ENCODE measurements at places on chromosomes 11 and 22.

GRCh38 chr22:37525073-37525745, 6.0 kb upstream of the CARD10 start:
- no peak for DNase-seq

- DNase-seq, result no peak
Observed at GRCh38 chr22:36153501-36154422, 6.8 kb downstream of the APOL3 start.

DNA sequence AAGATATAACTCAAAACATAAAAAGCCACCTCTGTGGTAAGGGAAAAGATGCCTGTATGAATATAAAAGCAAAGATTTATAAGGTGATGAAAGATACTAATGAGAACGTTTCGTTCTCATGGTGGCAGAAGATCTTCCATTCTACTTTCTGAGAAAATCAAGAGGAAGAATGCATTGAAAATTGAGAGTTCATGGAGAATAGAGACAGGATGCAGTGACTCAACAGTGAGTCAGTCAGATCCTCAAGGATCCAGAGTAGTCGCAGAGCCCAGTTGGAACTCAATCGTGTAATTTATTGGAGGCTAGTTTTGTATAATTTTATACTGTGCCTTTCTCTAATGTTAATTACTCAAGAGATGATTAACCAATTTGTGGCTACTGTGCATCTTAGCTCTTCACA, 73.3 kb downstream of the ENTHD1 start:
- DNase-seq, result no peak

DNA sequence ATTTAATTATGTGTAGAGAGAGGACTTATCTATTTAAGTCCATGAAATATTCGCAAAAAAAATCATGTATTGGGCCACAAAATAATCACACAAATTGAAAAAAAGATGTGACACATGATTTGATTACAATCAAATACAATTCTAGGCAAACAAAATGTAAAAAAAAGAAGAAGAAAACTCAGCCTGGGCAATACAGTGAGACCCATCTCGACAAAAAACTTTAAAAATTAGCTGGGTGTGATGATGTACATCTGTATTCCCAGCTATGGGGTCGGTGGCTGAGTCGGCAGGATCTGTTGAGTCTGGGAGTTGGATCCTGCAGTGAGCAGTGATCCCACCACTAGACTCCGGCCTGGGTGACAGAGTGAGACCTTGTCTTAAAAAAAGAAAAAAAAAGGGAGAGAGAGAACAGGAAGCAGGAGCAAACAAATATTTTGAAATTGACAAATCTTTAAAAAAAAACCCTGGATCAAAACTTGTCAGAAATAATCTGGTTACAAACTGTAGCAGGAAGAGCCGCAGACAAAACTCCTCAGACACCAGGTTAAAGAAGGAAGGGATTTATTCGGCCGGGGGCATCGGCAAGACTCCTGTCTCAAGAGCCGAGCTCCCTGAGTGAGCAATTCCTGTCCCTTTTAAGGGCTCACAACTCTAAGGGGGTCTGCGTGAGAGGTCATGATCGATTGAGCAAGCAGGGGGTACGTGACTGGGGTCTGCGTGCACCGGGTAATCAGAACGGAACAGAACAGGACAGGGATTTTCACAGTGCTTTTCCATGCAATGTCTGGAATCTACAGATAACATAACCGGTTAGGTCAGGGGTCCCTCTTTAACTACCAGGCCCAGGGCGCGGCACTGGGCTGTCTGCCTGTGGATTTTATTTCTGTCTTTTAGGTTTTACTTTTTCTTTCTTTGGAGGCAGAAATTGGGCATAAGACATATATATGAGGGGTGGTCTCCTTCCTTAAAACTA, 3.3 kb upstream of the TYMP start:
- DNase-seq, result no peak

DNA sequence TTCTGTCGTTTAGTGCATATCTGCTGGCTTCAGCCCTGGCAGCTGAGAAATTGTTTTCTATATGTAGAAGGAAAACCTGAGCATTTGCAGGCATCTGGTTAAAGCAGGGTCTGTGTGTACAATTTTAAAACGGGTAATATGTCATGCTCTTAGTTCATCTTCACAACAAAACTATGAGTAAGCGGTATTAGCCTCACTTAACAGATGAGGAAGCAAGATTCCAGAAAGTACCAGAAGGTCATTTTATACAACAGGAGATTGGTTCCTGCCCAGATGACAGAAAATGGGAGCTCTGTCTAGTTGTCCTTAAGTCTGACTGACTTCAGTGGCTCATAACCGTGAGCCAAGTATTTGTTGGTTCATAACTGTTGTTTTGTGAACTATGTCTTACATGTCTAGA, 1.1 kb downstream of the TIMM10B start:
- DNase-seq, result no peak

GRCh38 chr22:27349456-27349855, 452.1 kb downstream of the MN1 start:
- DNase-seq, result no peak

DNA sequence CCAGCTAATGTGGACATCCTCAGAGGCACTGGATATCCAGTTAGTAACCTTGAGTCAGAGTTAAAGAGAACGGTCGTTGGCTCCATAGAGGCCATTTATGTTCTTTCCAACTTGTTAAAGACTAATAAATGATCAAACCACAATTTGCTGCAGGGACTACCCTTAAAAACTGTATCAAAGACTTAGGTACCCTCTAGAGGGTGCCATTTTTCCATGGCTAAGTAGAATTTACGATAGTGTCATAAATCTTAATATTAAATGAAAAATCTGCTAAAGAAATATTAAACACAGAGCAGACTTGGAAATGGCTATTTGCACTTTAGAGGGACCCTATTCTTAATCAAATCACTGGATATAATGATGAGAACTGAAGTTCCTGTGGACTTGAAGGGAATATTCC, 685.2 kb upstream of the CHORDC1 start:
- no peak for DNase-seq

- DNase-seq, result no peak
Observed at GRCh38 chr11:126915430-126915829, 85.1 kb downstream of the KIRREL3 start.

DNA sequence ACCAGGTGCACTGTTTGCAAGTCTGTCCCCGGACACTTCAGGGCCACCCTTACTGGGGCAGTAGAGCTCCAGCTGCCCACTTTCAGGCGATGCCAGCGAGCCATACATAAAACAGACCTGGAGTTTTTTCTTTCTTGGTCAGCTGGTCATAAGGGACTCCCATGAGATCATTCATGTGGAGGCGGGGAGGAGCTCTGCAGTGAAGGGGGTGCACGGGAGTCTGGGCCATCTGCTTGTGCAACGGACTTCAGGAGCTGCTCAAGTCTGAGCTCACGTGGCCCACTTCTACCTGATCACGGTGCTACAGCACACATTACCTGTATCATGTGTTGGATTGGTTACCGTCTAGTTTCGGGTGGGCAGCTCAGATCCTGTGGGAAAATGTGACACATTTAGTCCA, 9.2 kb upstream of the MRGPRF start:
- no peak for DNase-seq

DNA sequence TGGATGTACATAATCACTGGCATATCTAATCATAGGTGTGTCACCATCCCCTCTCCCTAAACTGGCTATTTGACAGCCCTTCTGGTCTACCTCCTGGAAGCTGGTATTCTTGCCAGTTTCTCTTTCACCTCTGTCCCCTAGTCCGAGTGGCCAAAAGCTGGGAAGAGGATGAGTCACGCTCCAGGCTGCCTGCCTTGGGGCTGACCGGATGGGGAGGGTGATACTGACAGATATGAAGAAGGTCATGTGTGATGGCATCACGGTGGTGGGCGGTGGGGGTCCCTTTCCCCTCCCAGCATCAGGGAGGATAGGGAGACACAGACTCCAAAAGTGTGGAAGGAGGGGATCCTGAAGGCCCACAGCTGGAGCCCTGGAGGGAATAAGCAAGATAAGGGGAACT, 4.8 kb downstream of the OAF start:
- DNase-seq, result no peak

GRCh38 chr22:46220921-46221320, 29.2 kb downstream of the CDPF1 start:
- DNase-seq, result no peak

- no peak for DNase-seq
Observed at GRCh38 chr11:36945384-36945783, 347.3 kb upstream of the RAG2 start.

GRCh38 chr22:35477911-35478582, 62.6 kb upstream of the RASD2 start:
- DNase-seq, result peak; percentile 94
